ENCODE measurements at places on chromosomes 1 and 21. TPM values are rescaled to one million over a fixed set of nuclear protein-coding genes. Genes with fewer than 3 reads are reported as not detected.

GRCh38 chr1:200436436-200436835, 26.6 kb upstream of the ZNF281 start:
- DNase-seq = no peak

DNA sequence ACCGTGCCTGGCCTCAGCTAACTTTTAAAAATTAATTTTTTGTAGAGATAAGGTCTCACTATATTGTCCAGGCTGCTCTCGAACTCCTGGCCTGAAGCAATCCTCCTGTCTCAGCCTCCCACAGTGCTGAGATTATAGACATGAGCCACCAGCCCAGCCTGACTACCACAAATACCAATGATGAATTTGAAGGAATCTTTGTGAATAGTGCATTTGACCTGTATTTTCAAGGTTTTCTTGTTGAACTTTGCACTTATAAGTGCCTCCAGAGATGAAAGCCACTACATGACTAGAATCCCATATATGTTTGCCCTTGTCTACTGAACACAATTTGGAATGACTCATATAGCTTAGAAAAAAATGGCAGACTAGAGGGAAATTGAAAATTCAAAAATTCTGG, 297.3 kb downstream of the NFIA start:
- DNase-seq = no peak

DNA sequence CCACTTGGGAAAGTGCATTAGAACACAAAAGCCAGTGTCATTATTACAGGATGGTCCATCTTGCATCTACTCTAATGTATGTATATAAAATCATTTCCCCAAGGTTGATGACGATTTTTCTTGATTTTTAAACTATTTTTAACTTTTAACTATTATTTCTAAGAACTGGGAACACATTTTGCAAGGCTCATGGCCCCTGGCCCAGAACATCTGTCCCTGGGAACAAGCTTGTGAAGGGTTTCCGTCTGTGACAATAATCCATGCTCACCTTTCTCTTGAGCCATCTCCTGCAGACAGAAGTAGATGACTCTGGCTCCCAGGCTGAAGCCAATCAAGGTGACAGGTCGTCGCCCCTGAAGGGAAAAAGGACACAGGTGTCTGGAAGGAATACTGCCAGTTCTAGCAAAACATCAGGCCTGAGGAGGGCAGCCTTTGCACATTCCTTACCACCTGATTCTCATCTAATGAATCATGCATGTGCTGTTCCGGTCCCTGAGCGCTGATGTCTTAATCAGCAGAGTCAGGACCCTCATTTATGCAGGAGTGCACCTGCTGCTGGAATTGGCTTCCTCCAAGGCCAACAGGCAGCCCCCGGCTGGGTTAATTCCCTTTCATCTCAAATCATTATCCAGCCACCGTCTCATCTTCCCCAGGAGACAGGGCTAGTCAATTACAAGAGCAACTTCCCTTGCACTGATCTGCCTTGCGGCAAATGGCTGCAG, 62.5 kb downstream of the TMCO4 start:
- no peak for DNase-seq

DNA sequence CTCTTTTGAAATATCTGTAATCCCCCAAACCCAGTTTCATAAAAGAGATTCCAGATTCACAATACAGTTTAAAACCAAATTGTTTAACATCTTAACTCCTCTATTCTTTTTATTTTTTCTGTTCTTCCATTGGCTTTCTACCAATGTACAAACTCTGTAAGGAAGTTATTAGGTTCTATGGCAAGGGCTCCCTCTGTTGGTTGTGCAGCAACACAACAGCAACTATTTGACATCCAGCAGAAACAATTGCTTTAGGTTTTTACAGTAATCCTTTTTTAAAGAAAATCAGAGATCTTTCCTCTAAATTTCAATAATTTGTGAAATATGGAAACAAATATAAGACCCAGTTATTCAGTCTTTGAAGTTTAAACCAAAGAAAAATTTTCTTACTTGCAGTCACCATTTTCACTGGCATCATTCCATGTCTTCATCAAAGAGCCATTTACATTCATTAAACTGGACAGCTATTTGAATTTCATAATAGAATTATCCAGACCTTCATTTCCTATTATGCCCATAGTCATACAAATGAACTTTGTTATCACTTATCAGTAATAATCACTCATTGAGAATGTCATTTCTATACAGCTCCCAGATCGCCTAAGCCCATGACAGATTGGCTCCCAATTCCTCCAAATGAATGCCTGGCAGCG, 46.5 kb upstream of the RNF11 start:
- DNase-seq = no peak

- no peak for DNase-seq
Measured at GRCh38 chr1:50921029-50921428, 39.0 kb downstream of the FAF1 start.

DNA sequence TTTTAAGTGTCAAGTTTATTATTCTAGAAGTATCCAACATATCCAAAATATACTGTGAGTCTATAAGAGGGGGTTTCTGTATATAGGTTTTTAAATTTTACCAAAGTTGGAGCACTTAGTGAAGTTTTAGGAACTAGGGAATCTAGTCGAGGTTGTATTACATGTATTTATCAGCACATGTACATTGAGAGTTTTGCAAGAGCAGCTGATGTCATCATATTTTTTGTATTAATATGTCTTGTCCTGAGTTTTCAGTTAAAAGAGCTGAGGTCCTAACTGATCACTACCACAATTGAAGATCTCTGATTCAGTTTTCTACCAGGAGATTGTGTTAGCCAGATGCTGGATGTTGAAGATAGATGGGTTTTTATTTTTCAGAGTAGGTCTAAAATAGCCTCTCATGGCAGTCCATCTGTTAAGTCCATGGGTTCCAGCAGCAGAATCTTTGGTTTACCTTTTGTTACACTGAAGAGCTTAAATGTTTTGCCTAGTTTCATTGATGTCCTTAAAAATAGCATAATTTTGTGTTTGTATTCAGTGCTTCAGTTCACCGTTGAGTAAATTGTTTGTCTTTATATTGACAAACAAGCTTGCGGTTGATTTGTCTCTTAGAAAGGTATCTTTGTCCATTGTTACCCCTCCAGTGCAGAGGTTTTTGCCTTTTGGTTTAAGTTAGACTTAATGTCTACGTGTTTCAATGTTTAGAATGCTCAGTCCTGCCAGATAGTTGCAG, 16.0 kb downstream of the YBX1 start:
- no peak for DNase-seq

GRCh38 chr1:29390491-29391361, 154.4 kb downstream of the PTPRU start:
- DNase-seq = peak; percentile 64

GRCh38 chr1:234907208-234907939, 221.3 kb downstream of the TOMM20 start:
- DNase-seq = peak; percentile 26

- no peak for DNase-seq
Measured at GRCh38 chr1:204858363-204858821, 12.3 kb upstream of the NFASC start.

DNA sequence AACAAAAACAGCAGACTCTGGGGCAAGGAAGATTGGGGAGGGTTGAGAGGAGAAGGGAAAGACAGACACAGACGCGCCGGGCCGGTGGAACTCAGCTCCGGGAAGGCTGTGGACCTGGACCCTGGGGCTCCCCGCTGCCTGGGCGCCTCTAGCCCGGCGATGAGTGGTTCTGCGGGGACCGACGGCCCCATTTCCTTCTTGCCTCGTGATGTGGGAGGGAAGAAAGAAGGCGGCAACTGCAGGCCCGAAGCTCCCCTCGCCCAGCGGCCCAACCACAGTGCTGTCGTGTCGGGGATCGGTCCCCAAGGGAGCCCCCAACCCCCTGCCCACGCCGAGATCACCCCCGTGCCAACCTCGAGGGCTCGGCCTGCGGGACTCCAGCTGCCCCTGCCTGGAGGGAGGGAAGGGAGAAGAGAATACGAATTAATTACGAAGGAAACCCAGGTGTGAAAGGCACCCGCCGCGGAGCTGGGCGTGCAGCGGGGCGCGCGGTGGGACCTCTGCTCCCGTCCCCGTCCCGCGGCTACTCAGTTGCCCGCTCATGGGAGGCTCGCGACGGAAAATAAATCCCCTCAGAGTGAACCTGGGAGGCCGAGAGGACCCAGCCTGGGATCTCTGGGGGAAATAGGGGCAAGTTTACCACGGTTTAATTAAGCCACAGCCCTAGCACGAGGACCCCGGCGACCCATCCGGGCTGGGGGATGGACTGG, 7.4 kb downstream of the FOXD3 start:
- no peak for DNase-seq

- DNase-seq = peak; percentile 92
Measured at GRCh38 chr1:46595127-46595526, 8.9 kb downstream of the MKNK1 start.

DNA sequence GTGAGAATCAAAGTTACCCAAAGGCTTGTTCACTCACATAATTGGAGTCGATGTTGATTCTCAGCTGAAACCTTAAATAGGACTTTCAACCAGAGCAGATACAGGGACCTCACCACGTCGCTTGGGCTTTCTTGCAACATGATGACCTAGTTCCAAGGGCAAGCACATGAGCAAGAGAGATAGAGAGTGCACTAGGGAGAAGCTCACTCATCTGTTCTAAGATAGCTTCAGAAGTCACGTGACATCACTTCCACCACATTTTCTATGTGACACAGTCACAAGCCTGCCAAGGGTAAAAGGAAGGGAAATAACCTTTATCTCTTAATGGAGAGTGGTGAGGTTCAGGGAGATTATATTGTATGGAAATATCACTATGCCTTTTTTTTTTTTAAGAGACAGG, 470.1 kb upstream of the PLXNA2 start:
- no peak for DNase-seq

GRCh38 chr21:42352441-42353095, 1.8 kb upstream of the TFF2 start:
- peak; percentile 68 for DNase-seq

The ZNF697 gene
- 5.9 TPM for total RNA-seq

DNA sequence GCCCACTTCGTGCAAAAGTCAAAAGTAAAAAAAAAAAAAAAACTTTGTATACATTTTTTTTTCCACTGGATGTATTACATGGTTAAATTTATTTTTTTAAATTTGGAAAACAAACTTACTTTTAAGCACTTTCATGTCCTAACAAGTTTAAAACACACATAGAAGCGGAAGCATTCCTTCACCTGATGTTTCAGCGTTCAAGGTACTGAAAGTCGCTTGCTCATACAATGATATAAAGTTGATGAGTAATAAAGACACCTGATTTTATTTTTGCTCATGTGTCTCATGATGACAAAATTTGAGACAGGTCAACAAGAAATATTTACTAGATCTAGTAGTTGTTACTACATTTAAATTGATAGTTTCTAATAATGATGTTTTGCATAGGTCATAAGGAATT, 35.5 kb downstream of the ADAMTS1 start:
- DNase-seq = no peak

GRCh38 chr1:20271498-20272400, 18.9 kb upstream of the VWA5B1 start:
- no peak for DNase-seq

GRCh38 chr1:200912737-200913407, 18.2 kb downstream of the INAVA start:
- peak; percentile 29 for DNase-seq

GRCh38 chr1:188904201-188904600, 1573.5 kb downstream of the BRINP3 start:
- no peak for DNase-seq

- DNase-seq = no peak
Measured at GRCh38 chr21:39397646-39398385, 47.8 kb downstream of the LCA5L start.

GRCh38 chr1:150464422-150464826, 22.8 kb upstream of the TARS2 start:
- no peak for DNase-seq

- DNase-seq = no peak
Measured at GRCh38 chr1:83064589-83065242, 934.2 kb downstream of the TTLL7 start.

The OR2G6 gene
- not detected for total RNA-seq

GRCh38 chr1:45785583-45785982, 17.8 kb upstream of the MAST2 start:
- DNase-seq = no peak

DNA sequence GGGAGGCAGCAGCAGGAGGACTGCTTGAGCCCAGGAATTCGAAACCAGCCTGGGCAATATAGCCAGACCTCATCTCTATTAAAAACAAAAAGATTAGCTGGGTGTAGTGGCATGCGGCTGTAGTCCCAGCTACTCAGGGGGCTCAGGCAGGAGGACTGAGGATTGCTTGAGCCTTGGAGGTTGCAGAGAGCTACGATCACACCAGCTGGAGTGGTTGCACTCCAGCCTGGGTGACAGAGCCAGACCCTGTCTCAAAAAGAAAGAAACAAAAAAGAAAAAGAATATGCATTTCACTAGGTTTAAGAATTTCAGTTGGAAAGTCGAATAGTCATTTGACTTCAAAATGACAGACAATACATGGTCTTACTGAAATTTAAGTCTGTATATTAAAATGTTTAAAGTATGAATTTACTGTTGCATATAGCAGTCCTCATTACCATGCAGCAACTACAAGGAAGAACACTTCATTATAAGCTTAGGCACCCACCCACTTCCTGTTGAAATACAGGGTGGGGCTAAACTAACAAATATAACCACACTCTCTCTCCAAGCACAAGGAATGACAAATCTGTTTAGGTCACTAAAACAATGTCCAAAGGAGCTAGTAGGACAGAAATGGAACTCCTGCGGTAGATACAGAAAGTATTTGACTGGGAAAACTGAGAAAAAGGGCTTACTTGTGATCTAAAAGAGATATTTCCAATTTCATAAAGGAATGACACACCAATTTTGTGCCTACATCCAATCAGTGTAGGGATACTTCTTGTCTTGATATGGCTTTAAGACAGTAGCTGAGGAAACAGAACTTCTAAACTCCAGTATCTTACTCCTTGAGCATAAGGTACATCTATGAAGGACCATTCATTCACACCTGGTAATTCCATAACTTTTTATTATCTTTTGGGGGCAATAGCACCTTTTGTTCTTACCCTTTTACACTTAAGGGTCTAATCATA, 44.1 kb downstream of the GPR3 start:
- no peak for DNase-seq

The ANGPTL1 gene
- total RNA-seq = 63.8 TPM

- DNase-seq = peak; percentile 71
Measured at GRCh38 chr1:110620250-110620615, 14.1 kb upstream of the KCNA2 start.
